Esophagus squamous epithelium (tissue), 5 donors: ENCODE measurements at places on chromosomes 2 and 18. TPM values are rescaled to one million over a fixed set of nuclear protein-coding genes. Genes with fewer than 3 reads are reported as not detected.

GRCh38 chr2:19009510-19009909, 348.9 kb downstream of the OSR1 start:
- no peak for DNase-seq

GRCh38 chr2:127181851-127182250, 38.2 kb downstream of the CYP27C1 start:
- DNase-seq, result no peak

The UGT1A10 gene
- total RNA-seq, result 29.3 TPM

The ROCK1 gene
- total RNA-seq, result 29.3 TPM
